ENCODE measurements at places on chromosomes 13 and 19.
A peak's percentile ranks its signal among the peaks of the same experiment; 100 is the strongest.

- DNase-seq, result no peak
Observed at GRCh38 chr19:35228177-35228930, at the start of gene FAM187B. Gene FAM187B (minus strand): TSS chr19:35228739. CDS start chr19:35228680, 59 bp downstream.

GRCh38 chr13:50891206-50891605 is 18.4 kb upstream of the RNASEH2B start:
- no peak for DNase-seq

DNA sequence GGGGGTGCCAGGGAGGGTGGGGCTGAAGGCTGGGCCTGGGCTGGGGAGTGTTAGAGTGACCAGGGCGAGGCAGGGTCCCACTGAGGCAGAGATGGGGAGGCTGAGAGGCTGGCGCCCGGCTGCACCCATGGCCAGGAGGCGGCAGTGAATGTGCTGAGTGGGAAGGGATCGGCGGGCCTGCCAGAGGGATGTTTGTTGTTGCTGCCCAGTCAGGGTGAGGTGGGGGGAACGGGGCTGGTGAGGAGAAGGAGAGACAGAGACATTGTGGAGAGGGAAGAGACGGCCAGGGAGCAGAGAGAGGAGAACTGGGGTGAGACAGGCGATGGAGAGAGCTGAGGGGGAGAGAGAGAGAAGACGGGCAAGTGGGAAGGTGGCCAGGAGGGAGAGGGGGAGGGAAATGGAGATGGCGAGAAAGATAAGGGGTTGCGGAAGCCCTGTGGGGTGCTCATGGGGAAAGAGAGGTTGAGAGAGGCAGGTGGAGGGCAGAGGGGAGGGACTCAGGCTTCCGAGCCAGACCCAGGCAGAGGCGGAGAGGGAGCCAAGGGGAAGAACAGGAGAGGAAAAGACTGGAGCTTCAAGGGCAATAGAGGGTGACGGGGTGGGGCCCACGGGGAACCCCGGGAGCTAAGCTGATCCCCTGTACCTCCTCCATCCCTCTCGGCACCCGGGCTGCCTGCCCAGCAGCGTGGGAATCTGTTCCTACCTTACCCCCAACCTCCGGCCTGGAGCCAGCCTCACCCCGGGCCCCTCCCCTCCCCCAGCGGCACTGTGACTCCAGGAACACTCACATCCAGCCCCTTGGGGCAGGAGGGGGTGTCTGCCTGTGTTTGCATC is 690 bp upstream of the B3GNT8 start:
- no peak for DNase-seq

- no peak for DNase-seq
Observed at GRCh38 chr13:80033286-80033685, 307.6 kb downstream of the SPRY2 start.

DNA sequence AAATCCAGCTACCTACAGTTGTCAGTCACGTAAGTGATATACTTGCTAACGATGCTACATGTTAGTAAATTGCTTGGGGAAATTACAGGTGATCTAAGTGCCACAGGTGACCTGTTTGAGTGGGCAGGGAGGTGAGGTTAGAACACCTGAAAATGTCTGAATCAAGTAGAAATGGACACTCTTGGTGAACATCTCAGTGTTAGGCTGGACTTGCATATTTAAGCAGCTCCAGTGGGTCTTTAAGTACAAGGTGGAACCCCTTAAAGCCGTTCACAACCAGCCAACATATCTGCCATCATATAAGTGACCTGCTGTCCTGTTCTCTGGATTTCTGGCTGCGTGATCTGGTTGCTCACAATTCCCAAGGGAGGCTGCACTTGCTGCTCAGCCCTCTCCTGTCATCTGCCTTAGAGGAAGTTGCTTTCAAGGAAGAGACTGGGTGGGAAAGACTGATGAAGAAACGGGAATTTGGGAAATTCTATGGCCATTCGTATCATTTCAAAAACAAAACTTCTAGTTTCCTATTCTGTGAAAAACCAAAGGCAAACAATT is 244.0 kb downstream of the DCLK1 start:
- DNase-seq, result no peak

- DNase-seq, result no peak
Observed at GRCh38 chr19:41893899-41894298, 10.9 kb downstream of the ARHGEF1 start.

DNA sequence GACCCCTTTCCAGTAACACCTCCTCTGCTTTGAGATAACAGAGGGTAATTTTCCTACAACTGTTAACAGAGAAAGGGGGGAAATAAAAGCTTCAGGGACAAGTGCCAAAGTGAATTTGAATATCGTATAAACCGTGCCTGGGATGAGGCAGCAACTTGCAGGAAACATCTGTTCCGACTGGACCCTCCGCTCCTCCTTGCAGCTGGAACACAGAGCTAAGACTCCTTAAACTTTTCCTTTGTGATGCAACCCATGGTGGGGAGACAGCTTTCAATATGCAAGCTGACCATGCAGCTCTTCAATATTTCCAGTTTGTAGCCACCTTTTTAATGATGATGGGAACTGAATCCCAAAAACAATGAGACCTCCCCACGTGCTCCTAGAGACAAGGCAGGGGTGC is 432.6 kb downstream of the ZNF536 start:
- no peak for DNase-seq

- DNase-seq, result peak; percentile 60
Observed at GRCh38 chr19:49056101-49056901, 1.2 kb downstream of the CGB7 start.
